ENCODE measurements at places on chromosomes 16 and 17.

DNA sequence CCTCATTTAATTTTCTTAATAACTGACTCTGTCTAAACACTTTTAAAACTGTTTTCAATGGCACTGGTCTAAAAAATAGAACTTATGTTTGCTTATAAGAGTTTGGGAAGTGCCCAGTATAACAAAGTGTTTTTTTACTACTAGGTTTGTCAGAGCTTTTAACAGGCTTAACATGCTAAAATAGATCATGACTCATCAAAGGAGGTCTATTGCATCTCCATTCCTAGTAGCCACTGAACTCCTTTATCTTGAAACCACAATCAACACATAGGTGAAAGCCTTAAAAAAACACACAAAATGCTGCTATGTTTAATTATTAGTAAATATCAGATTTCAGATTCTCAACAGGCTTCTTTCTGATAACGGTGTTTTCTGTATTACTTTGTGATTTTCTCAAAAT is 196.4 kb upstream of the KIF2B start:
- peak; percentile 48 for DNase-seq

- peak; percentile 73 for DNase-seq
Measured at GRCh38 chr17:78329263-78330059, 30.4 kb downstream of the SOCS3 start.

GRCh38 chr16:89341697-89342694 is 124.5 kb downstream of the ZNF778 start:
- DNase-seq, result no peak

DNA sequence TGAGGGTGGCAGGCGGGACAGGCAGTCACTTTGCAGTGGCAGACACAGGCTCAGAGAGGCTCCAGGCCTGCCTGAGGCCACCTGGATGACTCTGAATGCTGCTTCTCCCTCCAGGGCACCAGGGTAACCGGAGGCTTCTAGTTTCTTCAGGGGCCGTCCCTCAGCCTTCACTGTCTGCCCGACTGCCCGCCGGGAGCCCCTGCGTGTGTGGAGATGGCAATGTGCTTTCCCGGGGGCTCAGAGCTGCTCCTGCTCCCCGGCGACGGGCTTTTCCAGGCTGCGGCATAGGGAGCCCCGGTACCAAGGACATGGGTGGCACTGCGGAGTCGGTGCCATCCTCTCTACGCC is 51.5 kb downstream of the CBFA2T3 start:
- DNase-seq, result no peak

GRCh38 chr16:85682516-85682915 is 6.2 kb downstream of the GINS2 start:
- DNase-seq, result no peak

GRCh38 chr16:70416748-70417616 is 21.9 kb downstream of the ST3GAL2 start:
- DNase-seq, result no peak
